ENCODE measurements at places on chromosomes 16 and 17.

GRCh38 chr17:57330587-57330986 is 74.3 kb downstream of the MSI2 start:
- DNase-seq, result no peak

DNA sequence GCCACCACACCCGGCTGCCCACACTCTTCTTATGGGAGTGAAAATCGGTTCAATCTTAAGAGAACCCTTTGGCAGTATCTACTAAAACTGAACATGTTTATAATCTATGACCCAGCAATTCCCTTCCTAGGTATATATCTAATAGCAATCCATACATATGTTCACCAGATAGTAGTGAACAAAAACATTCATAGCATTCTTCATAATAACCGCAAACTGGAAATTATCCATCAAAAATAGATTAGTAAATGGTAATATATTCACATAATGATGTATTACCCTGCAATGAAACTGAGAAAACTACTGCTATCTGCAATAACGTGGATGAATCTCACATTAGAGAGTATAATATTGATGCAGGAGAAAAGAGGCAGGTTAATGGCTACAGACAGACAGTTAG is 23.1 kb downstream of the COPRS start:
- no peak for DNase-seq

- no peak for DNase-seq
These were observed 301.1 kb downstream of the IRF8 start for GRCh38 chr16:86199871-86200695.

DNA sequence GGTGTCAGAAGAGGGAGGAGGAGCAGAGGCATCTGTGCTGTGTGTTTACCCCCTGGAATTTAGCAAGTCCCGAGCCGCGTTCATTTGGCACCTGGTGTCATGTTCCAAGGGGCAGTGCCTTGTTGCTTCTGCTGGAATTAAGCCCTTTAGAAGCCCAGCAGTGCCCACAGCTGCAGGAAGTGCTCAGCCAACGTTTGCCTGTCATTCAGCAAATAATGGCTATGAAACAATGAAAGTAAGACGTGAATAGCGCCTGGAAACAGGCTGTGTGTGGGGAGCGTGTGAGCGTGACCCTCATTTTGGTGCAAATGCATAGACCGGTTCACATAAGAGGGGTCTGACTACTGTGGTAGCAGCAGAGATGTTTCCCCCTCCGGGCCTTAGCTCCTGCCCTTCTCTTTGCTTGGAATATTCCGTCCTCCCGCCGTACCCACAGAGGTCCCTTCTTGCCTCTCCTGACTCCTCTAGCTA is 5.8 kb upstream of the ATP2C2 start:
- no peak for DNase-seq

DNA sequence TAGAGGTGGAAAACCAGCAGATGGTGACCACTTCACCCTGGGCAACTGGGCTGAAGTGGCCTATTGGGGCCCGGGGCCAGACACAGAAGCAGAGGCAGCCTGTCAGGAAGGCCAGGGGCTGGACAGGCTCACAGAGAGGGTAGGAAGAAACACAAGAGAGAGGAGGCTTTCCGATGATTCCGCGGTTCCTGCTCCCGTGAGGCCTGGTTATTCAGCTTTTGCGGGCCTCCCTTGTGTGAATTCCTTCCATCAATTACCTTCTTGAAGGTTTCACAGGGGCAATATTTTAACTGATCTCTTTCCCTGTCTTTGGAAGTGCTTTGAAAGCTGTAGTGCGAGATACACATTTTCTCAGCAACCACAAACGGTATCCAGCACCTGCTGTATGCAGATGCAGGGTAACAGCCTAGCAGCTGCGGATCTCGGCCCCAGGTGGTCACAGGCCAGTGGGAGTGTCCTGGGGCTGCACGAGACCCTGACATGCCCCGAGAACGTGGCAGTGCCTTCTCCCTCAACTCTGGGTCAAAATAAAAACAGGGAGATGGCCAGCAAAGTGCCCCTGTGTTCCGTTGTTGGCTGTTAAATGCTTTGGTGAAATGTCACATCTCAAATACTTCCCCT is 11.6 kb upstream of the CMIP start:
- DNase-seq, result no peak

- no peak for DNase-seq
These were observed 14.6 kb upstream of the KCTD13 start for GRCh38 chr16:29940656-29941055.

DNA sequence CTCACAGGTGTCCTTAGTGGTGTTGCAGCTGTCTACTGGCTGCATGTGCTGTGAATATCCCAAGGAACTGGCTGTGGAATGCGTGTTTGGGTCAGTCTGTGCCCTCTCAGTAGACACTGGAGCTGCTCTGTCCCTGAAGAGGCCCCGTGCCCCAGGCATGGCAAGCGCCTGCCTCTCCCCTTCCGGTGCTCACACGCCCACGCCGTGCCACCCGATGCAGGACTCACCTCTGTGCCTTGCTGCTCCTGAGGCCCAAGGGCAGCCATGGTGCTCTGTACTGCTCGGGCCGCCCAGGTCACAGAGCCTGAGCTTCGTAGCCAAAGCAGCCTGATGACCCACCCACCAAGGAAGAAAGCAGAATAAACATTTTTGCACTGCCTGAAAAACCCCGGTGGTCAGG is 10.0 kb downstream of the RGS11 start:
- no peak for DNase-seq

- DNase-seq, result no peak
These were observed 48.6 kb downstream of the CDH1 start for GRCh38 chr16:68785715-68786114.

- no peak for DNase-seq
These were observed 5.7 kb downstream of the TMED6 start for GRCh38 chr16:69345923-69346322.

DNA sequence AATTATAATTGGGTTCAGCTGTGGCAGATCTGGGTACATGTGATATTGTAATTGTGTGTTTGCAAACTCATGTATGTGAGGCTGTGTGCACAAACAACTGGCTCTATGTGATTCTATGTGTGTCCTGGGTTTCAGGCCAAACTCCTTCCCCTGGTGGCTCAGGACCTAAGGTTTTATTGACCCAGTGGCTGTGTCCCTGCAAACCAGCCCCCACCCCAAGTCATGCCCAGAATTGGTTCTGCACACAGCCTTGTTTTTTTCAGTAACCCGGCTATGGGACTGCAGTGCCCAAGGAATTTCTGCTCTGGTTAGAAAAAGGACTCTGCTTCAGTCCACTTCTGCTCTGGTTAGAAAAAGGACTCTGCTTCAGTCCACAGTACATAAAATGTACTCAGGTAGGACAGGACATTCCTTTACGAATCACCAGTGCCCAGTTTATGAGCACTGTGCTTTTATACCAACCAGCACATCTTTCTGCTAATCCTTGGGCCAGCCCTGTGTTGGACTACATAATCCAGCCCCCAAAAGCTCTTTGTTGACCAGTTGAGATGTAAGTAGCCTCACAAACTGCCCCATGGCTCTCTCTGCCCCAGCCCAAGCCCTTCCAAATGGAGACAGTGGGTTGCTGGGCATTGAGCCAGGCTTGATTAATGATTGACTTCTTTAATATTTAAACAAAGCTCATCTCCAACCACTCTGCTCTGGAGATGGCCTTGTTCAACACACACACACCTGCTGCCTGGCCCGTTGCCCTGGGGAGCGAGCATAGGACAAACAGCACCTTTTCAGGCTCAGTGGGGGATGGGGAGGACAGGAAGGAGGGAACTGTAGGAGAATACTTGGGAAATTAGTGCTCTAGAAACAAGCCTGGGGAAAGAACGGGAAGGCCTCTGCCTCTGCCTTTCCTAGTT is 2.9 kb upstream of the KCNH6 start:
- no peak for DNase-seq

DNA sequence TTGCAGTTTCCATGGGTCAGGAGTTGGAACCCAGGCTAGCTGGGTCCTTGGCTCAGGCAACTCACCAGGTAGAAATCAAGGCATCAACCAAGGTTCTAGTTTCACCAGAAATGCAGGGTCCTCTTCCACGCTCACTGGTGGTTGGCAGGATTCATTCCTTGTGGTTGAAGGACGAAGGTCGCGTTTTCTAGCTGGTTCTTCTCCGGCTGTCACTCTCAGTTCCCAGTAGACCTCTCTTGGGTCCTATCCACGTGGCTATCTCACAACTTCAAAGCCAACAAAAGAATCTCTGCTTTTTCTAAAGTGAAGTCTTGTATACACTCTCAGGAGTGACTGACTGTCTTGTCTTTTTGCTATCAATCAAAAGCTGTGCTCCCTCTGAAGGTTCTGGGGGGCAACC is 146.3 kb upstream of the NOL11 start:
- DNase-seq, result no peak

DNA sequence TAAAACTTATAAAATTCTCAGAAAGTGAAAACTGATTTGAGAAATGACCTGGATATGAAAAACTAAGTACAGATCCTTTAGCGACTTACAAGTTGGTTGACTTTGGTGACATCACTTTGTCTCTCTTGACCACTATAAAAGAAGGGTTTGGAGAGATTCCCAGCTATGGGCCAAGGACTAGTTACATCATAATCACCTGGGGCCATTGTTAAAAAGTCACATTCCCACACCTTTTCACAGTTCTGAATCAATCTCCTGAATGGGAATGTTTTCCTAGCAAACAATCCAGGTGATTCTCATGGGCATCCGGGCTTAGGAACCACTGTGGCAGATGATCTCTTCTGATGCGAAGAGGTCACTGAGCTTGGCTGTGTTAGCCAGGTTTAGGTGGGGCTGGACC is 620 bp upstream of the VWA3A start:
- no peak for DNase-seq

DNA sequence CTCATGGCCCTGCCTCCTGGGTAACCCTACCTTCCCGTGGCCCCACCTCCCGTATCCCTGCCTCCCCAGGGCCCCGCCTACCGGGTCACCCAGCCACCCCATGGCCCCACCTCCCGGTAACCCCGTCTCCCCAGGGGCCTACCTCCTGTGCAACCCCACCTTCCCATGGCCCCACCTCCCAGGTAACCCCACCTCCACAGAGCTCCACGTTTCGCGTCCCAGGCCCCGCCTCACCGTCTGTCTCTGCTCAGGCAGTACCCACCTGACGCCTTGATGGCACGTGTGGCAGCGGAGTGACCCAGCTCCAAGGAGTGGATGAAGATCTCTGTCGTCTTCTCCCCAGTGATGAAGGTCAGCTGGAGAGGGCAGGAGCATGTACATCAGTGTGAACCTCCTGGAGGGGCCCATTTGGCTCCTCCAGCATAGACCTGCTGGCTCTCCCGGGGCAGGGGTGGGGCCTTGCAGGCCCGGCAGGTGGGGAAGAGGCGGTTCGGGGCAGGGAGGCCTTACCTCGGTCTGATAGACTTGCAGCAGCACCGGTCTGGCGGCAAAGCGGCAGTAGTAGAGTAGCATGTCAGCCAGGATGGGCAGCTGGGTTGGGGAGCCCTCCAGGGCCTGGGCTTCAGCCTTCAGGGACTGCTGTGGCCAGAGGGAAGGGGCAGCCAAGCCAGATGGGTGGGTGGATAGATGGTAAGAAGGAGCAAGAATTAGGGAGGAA is 18.7 kb upstream of the PIK3R6 start:
- DNase-seq, result no peak

All from hematopoietic multipotent progenitor cell treated with erythropoietin and hydrocortisone succinate and interleukin-3 and kit ligand, for 17 days (in vitro differentiated cells).